ENCODE measurements at places on chromosomes 11 and 22.

GRCh38 chr11:61837411-61838005, 9.4 kb downstream of the FADS2 start:
- DNase-seq: no peak

GRCh38 chr11:9005087-9005486, 1.3 kb upstream of the NRIP3 start:
- no peak for DNase-seq

DNA sequence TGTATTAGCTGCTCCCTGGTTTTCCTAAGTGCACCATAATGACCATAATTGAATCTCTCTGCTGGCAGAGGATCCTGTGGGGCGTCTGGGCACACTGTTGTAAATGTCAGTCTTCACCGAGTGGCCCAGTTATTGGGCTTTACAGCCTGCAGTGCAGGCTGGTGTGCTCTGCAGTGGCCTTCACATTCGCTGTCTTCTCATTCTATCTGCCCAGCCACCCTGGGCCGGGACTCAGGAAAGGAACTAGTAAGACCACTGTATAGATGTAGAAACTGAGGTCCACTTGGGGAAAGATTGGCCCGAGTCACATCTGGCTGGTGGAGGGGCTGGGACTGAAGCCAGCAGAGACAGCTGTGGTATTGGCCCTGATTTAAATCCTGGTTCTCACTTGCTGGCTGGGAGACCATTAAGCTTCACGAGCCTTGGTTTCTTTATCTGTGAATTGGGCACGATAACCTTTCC, 49.3 kb downstream of the TSPAN18 start:
- DNase-seq: peak; percentile 83

GRCh38 chr11:63901660-63902059, 15.3 kb downstream of the RCOR2 start:
- no peak for DNase-seq

- DNase-seq: no peak
These were observed 138.1 kb upstream of the E2F8 start for GRCh38 chr11:19378814-19379213.

DNA sequence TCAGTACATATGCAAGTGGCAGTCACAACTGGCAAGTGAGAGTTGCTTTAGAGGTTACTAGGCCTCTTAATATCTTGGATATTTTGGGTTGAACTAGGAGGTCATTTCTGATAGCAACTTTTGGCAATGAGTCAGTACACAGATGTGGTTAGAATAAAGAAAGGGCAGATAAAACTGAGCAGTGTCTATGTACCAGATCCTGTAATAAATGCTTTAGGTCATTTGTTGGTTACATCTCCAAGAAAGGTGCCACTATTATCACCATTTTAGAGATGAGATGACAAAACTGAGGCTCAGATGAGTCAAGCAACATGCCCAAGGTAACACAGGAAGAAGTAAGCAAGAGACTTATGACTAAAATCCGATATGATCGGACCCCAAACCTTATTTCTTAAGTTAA, 25.0 kb downstream of the MAML2 start:
- no peak for DNase-seq

GRCh38 chr22:20526628-20527355, 19.4 kb downstream of the MED15 start:
- no peak for DNase-seq

GRCh38 chr22:24400726-24401596, 26.4 kb upstream of the ADORA2A start:
- DNase-seq: no peak

DNA sequence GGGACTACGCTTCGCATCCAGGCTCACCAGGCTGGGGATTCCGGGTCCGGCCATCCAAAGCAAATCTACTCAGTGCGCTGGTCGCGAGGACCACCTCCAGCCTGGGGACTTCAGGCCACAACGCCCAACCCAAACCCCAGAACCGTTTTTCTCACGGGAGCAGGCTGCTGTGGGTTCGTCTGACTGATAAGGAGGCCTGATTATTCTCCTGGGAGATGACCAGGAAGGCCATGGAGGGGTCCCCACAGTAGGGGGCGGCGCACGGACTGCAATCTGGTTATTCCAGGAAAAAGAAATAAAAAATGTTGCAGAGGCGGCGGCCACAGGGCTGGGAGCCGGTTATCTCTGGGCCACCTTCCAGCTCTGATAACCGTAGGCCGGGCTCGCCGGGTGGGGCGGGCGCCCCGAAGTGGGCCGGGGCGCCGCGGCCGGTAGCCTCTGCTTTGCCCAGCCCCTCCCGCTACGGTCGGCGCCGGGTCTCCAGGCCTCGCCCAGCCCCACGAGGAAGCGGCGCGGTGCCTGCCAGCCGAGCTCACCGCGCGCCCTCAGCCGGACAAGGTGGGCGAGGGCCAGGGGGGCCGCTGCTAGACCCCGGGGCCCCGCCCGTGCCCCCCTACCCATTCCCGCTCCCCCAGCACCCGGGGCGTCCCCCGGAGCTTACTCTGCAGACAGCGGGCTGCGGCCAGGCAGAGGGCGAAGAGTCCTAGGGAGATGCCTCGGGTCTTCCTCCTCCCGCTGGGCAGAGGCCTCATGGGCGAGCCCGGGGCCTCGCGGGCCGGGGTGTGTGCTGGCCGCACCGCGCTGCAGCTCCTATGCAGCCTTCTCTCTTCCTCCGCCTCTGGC, 446 bp downstream of the VSTM5 start:
- no peak for DNase-seq

DNA sequence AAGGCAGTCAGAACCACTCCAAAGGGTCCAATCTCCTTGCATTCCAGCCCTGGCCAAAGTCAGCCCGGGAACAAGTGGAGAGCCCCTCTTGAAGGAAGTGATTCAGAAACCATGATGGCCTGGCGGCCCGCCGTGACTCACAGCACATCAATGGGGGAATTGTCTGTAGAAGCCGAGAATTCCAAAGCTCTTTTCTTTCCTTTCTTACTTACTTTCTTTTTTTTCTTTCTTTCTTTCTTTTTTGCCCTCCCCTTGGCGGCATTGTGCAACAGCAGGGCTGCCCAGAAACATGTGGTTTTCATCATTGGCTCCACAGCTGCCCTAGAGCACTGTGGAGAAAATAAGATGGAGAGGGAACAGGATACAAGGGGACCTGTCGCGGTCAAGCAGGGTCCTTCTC, 140.2 kb upstream of the TIMP3 start:
- DNase-seq: no peak

All from SK-N-DZ (cell line).